BJ (cell line): ENCODE measurements at places on chromosomes 2 and 18. TPM values are rescaled to one million over a fixed set of nuclear protein-coding genes. Genes with fewer than 3 reads are reported as not detected.

The KIAA2012 gene
- polyA plus RNA-seq: 0.13 and 0.18 TPM in 2 replicates

GRCh38 chr2:74439373-74439772, 2.4 kb downstream of the RTKN start:
- no peak for DNase-seq

The REG3G gene
- not detected in 2 replicates for polyA plus RNA-seq

The DCC gene
- 0.15 and 0.44 TPM in 2 replicates for polyA plus RNA-seq

DNA sequence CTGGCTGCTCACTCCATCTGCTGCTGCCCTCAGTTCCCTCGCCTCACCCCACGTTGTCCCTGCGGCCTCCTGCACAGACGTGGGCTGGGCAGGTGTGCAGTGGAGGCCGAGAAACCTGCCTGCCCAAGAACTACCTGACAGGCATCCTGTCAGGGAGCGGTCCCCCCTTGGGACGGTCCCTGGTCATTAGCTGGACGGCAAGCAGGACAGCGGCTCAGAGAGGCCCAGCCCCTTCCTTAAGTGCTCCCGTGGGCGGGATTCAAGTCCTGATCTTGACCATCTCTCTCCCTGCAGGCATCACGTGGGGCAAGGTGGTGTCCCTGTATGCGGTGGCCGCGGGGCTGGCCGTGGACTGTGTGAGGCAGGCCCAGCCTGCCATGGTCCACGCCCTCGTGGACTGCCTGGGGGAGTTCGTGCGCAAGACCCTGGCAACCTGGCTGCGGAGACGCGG, 11.3 kb downstream of the BOK start:
- no peak for DNase-seq

GRCh38 chr2:44615950-44616518, 254.3 kb downstream of the CAMKMT start:
- no peak for DNase-seq

DNA sequence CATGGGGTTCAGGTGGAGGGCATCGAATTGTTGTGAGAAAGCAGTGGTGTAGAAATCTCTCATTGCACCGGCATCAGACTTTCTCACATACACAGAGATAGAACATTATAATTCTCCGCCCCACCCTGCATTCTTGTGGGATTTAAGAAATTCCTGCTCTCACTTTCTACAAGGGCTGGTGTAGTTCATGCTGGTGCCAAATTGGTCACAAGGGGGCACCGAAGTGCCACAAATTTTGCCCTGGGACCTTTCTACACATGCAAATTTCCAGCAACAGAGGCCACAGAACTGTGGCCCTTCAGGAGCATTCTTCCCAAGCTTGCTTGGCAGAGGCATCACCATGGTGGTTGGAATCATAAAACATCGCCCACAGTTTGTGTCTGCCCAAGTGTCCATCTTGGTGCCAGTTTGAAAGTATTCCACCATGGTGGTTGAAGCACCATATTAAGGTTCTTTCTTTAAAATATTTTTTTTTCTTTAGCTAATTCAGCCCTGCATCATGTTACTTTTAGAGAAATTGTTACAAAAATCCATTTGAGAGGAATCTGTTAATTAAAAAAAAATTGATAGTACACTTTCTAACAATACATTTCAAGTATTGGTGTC, 521.2 kb upstream of the FANCL start:
- peak; percentile 25 for DNase-seq

DNA sequence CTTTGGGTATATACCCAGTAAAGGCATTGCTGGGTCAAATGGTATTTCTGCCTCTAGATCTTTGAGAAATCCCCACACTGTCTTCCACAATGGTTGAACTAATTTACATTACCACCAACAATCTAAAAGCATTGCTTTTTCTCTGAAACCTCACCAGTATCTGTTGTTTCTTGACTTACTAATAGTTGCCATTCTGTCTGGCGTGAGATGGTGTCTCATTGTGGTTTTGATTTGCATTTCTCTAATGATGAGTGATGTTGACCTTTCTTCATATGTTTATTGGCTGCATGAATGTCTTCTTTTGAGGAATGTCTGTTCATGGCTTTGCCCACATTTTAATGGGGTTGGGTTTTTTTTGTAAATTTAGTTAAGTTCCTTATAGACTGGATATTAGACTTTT, 382.6 kb upstream of the ZNF804A start:
- no peak for DNase-seq

GRCh38 chr18:79323471-79323870, 72.3 kb upstream of the NFATC1 start:
- no peak for DNase-seq

GRCh38 chr2:23585273-23586170, 200.5 kb downstream of the KLHL29 start:
- no peak for DNase-seq

The ABHD1 gene
- 0.07 TPM in 1 of 2 replicates, not detected in the other for polyA plus RNA-seq

The GCA gene
- polyA plus RNA-seq: 5.2 and 6.2 TPM in 2 replicates

- DNase-seq: no peak
Observed at GRCh38 chr2:239075918-239076758, 228.3 kb downstream of the TWIST2 start.

- DNase-seq: no peak
Observed at GRCh38 chr18:60096428-60096827, 196.6 kb downstream of the PMAIP1 start.

GRCh38 chr2:210541290-210541902, 15.0 kb upstream of the CPS1 start:
- DNase-seq: no peak

GRCh38 chr2:204933735-204934374, 388.6 kb downstream of the PARD3B start:
- no peak for DNase-seq

The DSG2 gene
- 0.01 TPM in 2 replicates for polyA plus RNA-seq

DNA sequence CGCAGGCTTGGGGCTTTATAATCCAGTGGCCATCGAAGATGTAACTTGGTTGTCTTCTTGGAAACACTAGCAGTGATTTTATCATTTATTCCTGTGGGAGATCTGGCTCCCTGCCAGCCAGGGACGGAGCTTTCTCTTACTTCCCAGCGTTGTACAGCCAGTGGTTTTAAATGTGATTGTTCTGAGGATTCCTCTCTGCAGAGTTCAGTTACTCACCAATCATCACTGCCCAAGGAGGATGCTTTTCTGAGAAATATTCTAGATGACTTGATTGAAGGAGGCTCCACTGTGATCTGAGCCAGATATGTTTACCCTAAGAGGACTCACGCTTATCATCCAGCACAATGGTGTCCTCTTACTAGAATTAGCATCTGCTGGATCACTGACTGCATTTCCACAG, 744.3 kb downstream of the RNF144A start:
- DNase-seq: no peak

The SDC1 gene
- 32.0 and 42.0 TPM in 2 replicates for polyA plus RNA-seq

DNA sequence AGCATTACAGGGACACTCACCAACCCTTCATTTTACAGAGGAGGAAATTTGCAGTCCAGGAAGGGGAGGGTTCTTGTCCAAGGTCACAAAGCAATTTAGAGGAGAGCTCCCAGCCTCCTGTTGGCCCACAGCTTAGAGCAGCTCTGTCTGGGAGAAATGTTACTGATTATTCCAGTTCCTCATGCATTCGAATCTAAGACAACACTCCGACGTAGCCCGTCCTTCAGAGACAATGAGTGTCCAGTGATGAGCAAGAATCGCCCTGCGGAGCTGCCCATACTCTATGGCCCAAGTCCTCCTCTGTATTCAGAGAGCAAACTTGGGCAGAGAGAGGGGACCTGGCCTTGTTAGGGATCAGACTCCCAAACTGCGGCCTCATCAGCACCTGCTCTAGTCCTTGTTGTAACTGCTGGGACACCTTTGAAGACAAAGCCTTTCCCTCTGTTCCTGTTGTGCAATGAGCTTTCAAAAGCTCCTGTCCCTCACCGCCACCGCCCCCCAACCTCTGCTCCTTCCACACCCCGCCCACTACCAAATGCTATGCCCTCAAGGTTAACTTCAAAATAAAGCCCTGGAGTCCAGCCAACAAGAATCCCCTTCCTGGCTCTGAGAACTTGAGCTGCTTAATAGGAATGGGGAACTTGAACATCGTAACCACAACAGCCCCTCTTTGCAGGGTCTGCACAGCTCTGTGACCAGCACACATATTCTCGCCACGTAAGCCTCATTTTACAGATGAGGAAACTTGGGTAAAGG, 234.8 kb upstream of the SMAD2 start:
- no peak for DNase-seq

DNA sequence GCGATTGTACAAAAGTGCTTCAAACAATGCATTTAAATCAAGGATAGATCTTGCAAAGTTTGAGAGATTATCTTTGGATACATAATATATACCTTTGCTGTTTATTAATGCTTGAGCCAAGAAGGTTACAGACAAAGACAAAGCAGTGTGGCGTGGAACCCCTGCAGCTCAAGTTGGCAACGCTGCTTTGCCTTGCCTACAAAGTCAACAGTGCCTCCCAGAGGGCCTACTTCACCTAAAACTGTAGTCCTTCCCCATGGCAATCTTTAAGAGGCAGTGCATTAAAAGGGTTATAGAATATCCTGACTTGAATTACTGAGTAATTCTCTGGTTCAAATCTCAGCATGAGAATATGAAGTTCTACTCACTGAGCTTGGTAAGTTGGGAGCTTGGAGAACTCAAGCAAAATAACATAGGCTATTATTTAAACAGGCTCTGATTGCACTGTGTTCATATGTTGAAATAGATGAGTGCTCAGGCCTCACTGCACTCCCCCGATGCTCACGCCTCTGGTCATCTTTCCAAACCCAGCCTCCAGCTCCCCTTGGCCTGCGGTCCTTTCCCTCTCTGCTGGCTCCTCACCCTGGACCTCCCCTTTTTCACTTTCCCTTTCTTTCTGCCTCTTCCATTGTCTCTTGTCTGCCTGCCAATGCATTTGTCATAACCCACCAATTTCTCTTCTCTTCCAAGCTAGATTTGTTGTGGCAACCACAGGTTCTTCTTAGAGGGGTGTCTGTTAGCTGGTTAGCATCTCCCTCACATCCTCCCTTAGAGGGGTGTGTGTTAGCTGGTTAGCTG, 96.5 kb downstream of the MYT1L start:
- DNase-seq: no peak

- DNase-seq: no peak
Observed at GRCh38 chr2:8628866-8629209, 53.0 kb upstream of the ID2 start.

- DNase-seq: no peak
Observed at GRCh38 chr2:148122788-148123187, 101.9 kb downstream of the MBD5 start.

The NRP2 gene
- polyA plus RNA-seq: 14.7 and 19.7 TPM in 2 replicates

GRCh38 chr2:182319556-182320505, 107.0 kb downstream of the PDE1A start:
- no peak for DNase-seq

DNA sequence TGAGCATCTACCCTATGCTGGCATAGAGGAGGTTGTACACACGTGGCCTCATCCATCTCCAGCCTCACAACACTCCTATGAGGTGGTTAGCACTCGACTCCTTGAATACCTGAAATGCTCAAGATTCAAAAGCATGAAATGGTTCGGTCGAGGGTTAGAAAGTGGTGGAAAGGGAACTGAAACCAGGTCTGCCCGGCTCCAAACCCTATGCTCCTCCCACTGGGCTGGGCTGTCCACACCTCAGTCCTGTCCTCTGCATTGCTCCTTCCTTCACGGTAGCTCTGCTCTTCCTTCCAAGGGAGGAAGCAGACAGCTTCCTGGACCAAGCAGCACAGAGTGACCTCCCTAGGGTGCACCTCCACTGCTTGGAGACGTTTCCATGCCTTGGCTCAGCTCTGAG, 565.2 kb upstream of the ID2 start:
- DNase-seq: no peak

The PAIP2B gene
- 0.11 and 0.29 TPM in 2 replicates for polyA plus RNA-seq

- DNase-seq: no peak
Observed at GRCh38 chr2:75428646-75429443, 131.9 kb downstream of the EVA1A start.

DNA sequence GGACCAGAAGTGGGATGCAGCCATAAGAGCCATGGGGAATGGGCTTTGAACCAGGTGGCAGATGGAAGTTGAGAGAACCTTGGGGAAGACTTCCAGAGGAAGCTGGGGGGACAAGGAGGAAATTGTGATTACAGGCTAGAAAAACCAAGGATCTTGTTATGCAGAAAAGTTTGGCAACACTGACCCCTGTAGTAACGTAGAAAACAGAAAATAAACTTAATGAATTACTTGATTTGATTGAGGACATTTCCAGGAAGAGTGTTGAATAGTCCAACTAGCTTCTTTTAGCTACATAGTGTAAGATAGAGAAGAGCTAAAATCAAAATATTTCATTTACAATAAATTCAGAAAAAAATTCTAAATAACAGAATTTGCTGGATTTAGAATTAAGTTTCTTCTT, 91.9 kb upstream of the GPC1 start:
- DNase-seq: no peak

The EDAR gene
- polyA plus RNA-seq: not detected in 2 replicates

The MBP gene
- 2.1 and 2.3 TPM in 2 replicates for polyA plus RNA-seq

- no peak for DNase-seq
Observed at GRCh38 chr2:228507870-228508269, 326.4 kb upstream of the SPHKAP start.

The RAB17 gene
- polyA plus RNA-seq: 0.25 and 0.51 TPM in 2 replicates

DNA sequence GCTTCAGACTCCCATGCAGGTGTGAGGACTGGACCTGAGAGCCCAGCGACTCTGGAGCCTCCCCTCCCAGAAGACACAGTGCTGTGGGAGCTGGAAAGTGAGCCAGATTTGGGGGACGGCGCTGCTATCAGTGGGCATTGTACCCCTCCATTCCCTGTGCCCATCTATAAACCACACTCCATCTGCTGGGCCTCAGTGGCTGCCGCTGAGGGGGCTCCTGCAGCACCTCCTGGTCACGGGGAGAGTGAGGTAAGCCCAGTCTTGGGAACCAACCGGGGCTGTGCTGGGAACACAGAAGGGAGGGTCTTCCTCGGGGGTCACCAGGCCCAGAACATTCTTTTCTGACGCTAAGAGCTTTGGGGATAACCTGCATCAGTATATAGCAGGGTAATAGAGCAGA, 9.5 kb downstream of the PSD4 start:
- no peak for DNase-seq
